ENCODE measurements at places on chromosomes 13 and 19.

GRCh38 chr19:31671411-31672035, 322.3 kb upstream of the TSHZ3 start:
- no peak for DNase-seq

- no peak for DNase-seq
Observed at GRCh38 chr13:46403851-46404732, 17.0 kb upstream of the RUBCNL start.

DNA sequence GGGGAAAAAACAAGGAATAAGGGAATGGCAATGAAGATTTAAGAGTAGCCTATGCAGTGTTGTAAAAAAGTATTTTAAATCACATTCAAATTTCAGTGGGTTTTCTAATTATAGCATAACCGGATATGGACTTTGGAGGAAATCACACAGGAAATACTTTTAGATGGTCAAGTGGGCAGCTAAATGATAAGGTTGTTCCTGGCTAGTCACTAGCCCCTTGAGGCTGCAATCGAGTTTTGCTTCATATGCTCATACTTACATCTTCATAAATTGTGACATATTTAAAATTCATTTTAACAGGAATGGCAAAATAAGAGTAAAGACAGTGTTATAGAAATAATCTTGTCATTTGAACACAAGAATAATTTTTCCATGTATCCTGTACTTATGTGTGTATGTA, 88.9 kb downstream of the WDFY2 start:
- DNase-seq, result no peak

DNA sequence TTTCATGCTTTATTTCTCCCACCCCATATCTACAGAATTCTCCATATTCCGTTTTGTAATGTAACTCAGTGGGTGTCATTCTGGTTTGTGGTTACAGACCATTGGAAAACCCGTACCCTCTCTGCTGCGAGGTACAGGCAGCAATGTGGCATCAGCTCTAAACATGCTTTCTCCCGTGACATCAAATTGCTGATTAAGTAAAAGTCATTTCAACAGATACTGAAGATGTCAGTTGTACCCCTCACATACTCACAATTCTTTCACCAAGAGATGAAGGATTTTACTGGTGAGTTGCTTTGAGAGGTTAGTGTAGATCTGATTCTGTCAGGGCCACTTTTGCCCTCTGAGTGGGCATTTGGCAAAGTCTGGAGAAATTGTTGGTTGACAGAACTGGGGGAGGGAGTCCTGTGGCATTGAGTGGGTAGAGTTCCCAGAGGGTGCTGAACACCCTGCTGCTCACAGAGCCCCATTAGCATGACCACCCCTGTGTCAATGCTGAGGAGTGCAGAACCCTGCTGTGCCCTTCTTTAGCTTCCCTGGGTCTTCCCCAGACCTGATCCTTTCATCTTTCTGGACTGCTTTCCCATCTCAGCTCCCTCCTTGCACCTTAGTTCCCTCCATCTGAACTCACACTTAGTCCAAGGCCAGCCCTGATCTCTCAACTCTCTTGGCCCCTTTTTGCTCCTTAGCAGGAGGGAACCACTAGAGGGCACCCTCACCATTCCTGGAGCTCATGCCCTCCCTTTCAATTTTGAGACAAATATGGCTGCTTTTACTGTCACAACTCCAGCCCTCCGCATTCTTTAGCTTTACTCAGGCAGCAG, 39.9 kb upstream of the CEACAM8 start:
- no peak for DNase-seq

GRCh38 chr19:10565028-10565566, 713 bp downstream of the KRI1 start:
- DNase-seq, result peak; percentile 54

All from stimulated activated CD4-positive, alpha-beta T cell treated with anti-CD3 and anti-CD28 coated beads, Interleukin-4, amount 100 ng/mL, for 4 hours (primary cell).